ENCODE measurements at places on chromosomes 4 and X.

GRCh38 chr4:44583393-44583792, 68.0 kb downstream of the YIPF7 start:
- no peak for DNase-seq

DNA sequence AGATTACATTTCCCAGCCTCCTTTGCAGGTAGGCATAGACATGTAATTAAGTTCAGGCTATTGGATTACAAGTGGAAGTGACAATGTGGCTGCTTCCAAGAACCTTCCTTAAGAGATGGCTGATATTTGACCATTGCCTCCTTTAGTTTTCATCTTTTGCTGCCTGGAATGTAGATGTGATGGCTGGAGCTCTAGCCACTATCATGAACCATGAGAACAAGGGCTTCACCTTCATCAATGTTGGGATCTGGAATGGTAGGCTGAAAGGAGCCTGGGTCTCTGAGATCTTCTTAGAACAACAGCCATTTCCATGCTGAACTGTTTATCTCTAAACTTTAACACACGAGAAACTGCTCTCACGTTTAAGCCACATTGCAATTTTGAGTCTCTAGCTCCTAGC, 158.7 kb upstream of the ATP6AP2 start:
- DNase-seq, result no peak

DNA sequence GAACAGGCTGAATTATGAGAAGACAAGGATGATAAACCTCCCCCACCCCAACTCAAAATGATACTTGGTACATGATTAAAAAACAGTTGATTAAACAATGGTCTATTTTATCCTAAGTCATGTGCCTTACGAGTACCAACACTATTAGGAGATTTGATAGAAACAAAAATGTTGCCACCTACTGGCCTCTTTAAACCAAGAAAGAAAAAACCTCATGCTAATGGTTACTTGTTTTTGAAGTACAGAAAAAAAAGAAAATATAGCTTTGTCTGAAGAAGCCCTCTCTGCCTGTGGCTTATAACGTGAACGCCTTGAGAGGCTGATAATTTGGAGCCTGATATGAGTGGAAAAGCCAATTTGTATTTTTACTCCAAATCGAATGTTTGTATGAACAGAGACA, 538.2 kb downstream of the DMD start:
- DNase-seq, result no peak

DNA sequence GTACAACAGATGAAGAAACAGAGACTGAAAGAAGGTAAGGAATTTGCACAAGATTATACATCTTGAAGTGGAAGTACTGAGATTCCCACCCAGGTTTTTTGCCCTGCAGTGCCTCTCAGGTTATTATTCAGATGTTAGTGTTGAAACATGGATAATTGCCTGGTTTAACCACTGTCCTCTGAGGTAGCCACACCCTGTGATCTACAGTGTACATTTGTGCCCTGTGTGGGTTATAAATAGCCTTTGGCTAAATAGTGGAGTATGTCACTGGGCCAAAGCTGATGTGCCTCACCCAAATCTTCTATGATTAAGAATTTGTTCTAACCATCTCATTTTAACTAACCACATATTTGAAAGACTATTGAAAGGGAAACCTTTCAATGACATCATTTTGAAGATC, 5.4 kb upstream of the ASB5 start:
- DNase-seq, result no peak

DNA sequence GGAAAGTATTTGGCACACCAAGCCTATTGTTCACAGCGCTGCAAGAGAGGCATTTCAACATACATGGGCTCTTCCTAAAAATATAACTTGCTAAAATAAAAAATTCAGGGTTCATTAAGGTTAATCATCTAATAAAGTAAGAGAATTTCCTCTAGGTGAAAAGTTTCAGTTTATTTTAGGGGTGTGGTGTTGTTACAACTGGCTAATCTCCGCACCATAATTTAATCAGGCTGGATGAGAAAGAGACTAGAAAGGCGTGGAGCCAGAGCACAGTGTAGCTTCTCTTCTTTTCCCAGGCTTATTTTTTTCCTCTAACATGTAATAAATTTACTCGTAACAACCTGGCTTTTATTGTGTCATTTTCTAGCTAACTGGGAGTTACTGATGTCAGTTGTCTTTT, 47.9 kb downstream of the FHL1 start:
- DNase-seq, result no peak

DNA sequence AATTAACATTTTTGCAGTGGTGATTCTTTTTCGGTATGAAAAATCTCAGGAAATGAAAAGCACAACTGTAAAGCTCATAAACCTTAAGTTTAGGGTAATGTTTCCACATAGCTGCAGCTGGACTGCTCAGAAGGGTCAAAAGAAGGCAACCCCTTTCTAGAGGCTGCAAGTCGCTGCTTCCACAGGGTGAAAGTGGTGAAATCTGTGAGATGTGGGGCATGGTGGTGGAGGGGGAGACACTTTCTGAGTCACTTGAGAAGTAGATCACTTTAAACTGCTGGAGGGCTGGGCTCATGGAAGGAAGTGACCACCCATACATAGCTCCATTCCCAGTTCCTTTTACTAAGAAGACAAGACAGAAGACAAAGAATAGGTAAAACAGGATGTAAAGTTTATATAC, 8.7 kb downstream of the SFRP2 start:
- no peak for DNase-seq

DNA sequence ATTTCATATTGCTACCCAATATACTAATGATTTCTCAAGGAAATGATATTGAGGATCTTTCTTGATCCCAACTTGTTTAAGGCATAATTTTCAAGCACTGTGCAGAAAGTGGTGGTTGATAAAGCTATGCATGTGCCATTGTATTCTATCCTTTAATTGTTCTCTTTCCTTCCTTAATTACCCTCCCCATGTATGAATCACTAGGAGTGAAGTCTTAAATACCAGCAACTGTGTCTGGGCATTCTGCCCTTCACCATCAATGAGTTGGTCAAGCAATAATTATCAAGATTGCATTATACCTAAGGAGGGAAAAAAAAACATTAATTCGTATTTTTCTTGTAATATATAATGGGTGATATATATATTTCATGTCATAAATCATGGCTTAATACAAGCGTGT, 111.8 kb upstream of the FRMPD4 start:
- DNase-seq, result no peak

- DNase-seq, result peak; percentile 32
Measured at GRCh38 chr4:141636771-141637460, 533 bp downstream of the IL15 start.

Data from NCI-H345 (cell line).